Uterus (tissue), 4 donors: ENCODE measurements at places on chromosomes 7 and 10.
A peak's percentile ranks its signal among the peaks of the same experiment; 100 is the strongest.

- H3K4me3 ChIP-seq, result no peak overlapping the region
- H3K27me3 ChIP-seq, result no peaks in the 10 kb centered on the region
- no peaks in the 10 kb centered on the region for H3K4me1 ChIP-seq
- H3K27ac ChIP-seq, result no peak overlapping the region
- H3K36me3 ChIP-seq, result no peaks in the 10 kb centered on the region
- DNase-seq, result no peak
These were observed 39.5 kb downstream of the IL2RA start for GRCh38 chr10:6022660-6023059.

- no peaks in the 10 kb centered on the region for H3K4me1 ChIP-seq
- no peak for DNase-seq
- no peaks in the 10 kb centered on the region for H3K36me3 ChIP-seq
- no peak overlapping the region for H3K4me3 ChIP-seq
- H3K27ac ChIP-seq, result no peak overlapping the region
These were observed 27.1 kb upstream of the TTYH3 start for GRCh38 chr7:2604608-2605174.

GRCh38 chr10:34889004-34889869 lies 74.1 kb upstream of the PARD3 start:
- H3K36me3 ChIP-seq, result no peaks in the 10 kb centered on the region
- H3K4me1 ChIP-seq, result no peaks in the 10 kb centered on the region
- no peak overlapping the region for H3K4me3 ChIP-seq

GRCh38 chr10:123642697-123643096 lies 23.5 kb upstream of the GPR26 start:
- no peaks in the 10 kb centered on the region for H3K27me3 ChIP-seq
- DNase-seq, result no peak
- H3K4me3 ChIP-seq, result no peak overlapping the region
- H3K4me1 ChIP-seq, result no peaks in the 10 kb centered on the region

DNA sequence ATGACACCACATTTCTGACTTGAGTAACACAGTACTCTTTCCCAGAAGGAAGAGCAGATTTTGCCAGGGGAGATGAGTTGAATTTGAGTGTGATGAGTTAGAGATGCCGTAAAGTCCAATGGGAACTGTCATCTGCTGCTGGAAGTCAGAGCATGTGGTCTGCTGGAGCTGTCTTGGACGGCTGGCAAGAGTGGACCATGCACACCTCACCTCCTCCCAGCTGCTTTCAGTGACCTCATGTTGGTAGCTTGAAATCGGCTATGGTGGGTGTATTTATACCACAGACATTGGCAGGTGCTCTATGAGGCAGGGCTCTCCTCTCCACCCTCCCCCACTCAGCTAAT lies 82.3 kb downstream of the COL13A1 start:
- DNase-seq, result no peak
- no peaks in the 10 kb centered on the region for H3K36me3 ChIP-seq
- no peak overlapping the region for H3K4me3 ChIP-seq
- no peaks in the 10 kb centered on the region for H3K4me1 ChIP-seq
- no peak overlapping the region for H3K27ac ChIP-seq

GRCh38 chr10:102255404-102255803 lies 10.1 kb downstream of the GBF1 start:
- DNase-seq, result no peak
- H3K4me1 ChIP-seq, result no peaks in the 10 kb centered on the region

GRCh38 chr10:120505056-120505455 lies 48.0 kb downstream of the PLPP4 start:
- no peaks in the 10 kb centered on the region for H3K27me3 ChIP-seq
- no peak for DNase-seq
- no peaks in the 10 kb centered on the region for H3K36me3 ChIP-seq
- H3K4me3 ChIP-seq, result no peak overlapping the region

DNA sequence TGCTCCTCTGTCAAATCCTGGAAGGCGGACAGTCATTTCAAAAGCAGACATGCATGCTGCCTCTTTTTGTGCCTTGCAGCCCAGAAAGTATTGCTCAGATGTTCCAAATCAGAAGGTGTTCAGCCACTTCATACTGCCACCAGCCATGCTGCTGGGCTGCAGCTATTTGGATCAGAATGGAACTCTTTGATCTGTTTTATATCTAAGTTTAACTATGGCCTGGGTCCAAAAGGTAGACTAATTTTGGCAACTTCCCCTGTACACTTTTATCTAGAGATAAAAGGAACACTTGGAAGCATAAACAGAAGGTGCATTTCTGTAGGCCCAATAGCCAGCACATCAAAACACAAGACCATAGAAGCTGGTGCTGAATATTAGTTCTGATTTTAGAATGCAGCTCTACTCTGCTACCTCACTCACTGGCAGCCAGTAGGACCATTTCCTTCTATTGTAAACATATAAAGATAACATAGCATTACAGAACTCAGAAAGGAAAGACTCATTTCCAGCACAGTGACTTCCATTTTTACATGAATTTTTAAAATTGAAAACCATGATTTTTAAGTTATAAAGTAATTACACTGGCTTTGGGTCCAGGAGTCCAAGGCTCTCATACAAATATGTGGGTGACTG lies 143.1 kb upstream of the CAV2 start:
- DNase-seq, result no peak
- no peaks in the 10 kb centered on the region for H3K27me3 ChIP-seq
- H3K4me1 ChIP-seq, result peaks cover 10% of the 10 kb centered on the region
- H3K27ac ChIP-seq, result peak overlapping the region; percentile 84
- H3K36me3 ChIP-seq, result no peaks in the 10 kb centered on the region

GRCh38 chr7:53470336-53470970 lies 435.0 kb downstream of the POM121L12 start:
- no peak for DNase-seq
- no peak overlapping the region for H3K27ac ChIP-seq
- H3K4me1 ChIP-seq, result no peaks in the 10 kb centered on the region
- no peaks in the 10 kb centered on the region for H3K27me3 ChIP-seq

DNA sequence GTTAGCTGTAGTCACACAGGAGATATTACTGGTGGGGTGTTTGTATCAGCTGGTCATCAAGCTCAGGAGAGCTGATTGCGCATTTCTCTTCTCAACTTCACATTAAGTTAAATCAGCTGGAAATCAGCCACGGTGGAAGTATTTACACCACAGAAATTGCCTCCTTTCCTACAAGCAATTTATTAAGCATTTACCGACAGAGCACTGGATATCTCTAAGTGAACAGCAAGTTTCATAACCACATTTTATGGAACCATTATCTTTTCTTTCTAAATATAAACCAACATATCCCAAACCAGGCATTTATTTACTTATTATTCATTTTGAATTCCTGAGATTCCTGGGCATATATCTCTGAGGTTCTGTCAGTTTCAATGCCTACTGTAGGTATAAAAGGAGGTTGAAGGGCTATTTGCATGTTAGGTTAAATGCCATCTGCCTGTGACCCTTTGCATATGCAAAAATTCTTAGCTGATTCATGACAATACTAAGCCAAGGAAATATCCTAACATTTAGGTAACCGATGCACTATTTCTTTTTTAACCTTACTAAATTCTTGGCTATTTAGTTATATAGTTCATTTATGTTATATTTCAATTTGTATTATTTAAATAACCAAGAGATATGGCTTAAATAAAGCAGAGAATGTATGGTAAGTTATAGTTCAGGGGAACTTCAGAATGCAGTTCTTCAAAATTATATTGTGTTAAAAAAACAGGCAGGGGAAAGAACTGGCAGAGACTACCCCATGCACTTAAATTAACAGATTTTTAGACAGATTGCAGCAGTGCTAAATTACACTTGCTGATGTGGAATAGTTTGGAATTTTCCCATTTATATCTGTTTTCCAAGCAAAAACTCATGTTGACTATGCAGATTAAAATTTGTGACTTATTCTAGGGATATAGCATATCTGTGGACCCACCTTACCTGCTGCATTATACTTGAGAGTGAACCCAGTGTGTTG lies 56.8 kb downstream of the DYNC1I1 start:
- H3K36me3 ChIP-seq, result no peaks in the 10 kb centered on the region
- no peaks in the 10 kb centered on the region for H3K27me3 ChIP-seq
- no peak overlapping the region for H3K4me3 ChIP-seq
- no peak overlapping the region for H3K27ac ChIP-seq

DNA sequence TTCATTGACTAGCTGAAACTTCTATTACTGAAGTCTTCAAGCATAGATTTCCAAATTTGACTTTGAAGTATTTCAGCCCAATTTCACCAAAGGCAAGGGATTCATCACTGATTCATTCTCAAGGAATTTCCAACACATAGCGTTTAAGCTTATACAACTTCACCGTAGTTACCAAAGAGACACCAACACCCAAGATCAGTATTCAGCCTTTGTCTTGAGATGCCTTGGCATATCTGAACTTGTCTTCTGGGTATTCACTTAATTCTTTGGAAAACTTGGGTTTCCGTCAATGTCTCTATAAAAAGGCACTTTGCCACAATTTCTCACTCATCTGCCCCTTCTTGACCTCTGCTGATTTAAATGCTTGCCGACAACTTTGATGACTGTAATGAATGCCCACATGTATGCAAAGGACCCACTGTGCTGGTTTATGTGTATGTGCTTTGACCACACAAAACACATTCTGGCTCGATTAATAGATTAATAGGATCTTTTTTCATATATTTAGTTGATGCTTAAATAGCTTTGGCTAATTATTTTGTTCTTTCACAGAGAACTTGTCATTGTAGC lies 49.6 kb downstream of the TES start:
- H3K27me3 ChIP-seq, result no peaks in the 10 kb centered on the region
- no peak for DNase-seq
- no peak overlapping the region for H3K4me3 ChIP-seq
- no peak overlapping the region for H3K27ac ChIP-seq
- no peaks in the 10 kb centered on the region for H3K36me3 ChIP-seq

- H3K4me3 ChIP-seq, result no peak overlapping the region
- DNase-seq, result no peak
These were observed 5.1 kb downstream of the ERV3-1 start for GRCh38 chr7:65001291-65001814.

- no peak overlapping the region for H3K4me3 ChIP-seq
- DNase-seq, result no peak
- H3K4me1 ChIP-seq, result no peaks in the 10 kb centered on the region
These were observed 104.9 kb downstream of the DOCK4 start for GRCh38 chr7:112101201-112101846.

- no peak for DNase-seq
- no peaks in the 10 kb centered on the region for H3K27me3 ChIP-seq
- H3K4me1 ChIP-seq, result no peaks in the 10 kb centered on the region
- no peaks in the 10 kb centered on the region for H3K36me3 ChIP-seq
- no peak overlapping the region for H3K27ac ChIP-seq
These were observed 3.9 kb upstream of the SAR1A start for GRCh38 chr10:70174058-70174741.

GRCh38 chr10:23291551-23292334 lies 52.9 kb downstream of the C10orf67 start:
- H3K36me3 ChIP-seq, result no peaks in the 10 kb centered on the region
- H3K27ac ChIP-seq, result no peak overlapping the region
- DNase-seq, result no peak
- no peaks in the 10 kb centered on the region for H3K4me1 ChIP-seq
- no peak overlapping the region for H3K4me3 ChIP-seq

DNA sequence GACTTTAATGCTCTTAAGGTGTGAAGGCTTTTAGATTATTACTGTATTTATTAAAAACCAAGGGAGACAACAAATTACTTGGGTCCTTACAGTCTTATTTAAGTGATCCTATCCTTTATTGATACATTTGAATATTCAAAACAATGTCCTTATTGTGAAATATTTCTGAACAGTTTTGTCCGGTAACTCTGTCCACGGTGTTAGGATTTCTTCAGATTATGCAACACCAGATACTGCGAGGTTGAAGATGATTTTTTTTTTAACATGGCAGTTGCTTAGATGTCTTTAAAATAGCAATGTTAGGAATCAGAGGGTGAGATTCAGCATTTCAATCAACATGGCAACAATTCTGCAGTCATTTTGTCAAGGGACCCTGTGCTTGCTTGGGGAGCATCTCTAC lies 176.5 kb downstream of the CSTF2T start:
- no peaks in the 10 kb centered on the region for H3K36me3 ChIP-seq
- no peaks in the 10 kb centered on the region for H3K27me3 ChIP-seq
- DNase-seq, result no peak
- H3K4me3 ChIP-seq, result no peak overlapping the region

DNA sequence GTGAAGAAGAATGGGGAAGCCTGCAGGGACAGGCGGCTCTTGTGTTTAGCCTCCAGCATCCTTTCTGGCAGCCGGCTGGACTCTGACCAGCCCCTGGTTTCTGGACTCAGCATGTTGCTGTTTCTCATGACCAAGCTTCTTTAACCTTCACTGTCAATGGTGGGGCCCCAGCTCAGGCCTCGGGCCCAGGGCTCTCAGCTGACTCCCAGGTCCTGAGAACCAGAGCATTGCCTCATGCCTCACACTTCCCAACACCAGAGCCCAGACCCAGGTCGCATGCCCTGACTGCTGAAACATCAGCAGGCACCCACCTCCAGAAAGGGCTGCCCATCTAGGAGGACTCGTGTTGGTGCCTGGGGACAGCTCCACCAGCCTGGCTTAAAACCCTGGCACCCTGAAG lies 34.8 kb upstream of the FGFR2 start:
- no peaks in the 10 kb centered on the region for H3K27me3 ChIP-seq
- DNase-seq, result no peak
- no peaks in the 10 kb centered on the region for H3K36me3 ChIP-seq
- H3K27ac ChIP-seq, result no peak overlapping the region
- no peak overlapping the region for H3K4me3 ChIP-seq

GRCh38 chr7:16171928-16172327 lies 249.4 kb downstream of the CRPPA start:
- no peaks in the 10 kb centered on the region for H3K36me3 ChIP-seq
- no peak overlapping the region for H3K4me3 ChIP-seq
- H3K27ac ChIP-seq, result no peak overlapping the region
- no peak for DNase-seq

- no peaks in the 10 kb centered on the region for H3K4me1 ChIP-seq
- no peaks in the 10 kb centered on the region for H3K27me3 ChIP-seq
- H3K36me3 ChIP-seq, result no peaks in the 10 kb centered on the region
- DNase-seq, result no peak
- H3K27ac ChIP-seq, result no peak overlapping the region
- no peak overlapping the region for H3K4me3 ChIP-seq
These were observed 344.6 kb upstream of the AOAH start for GRCh38 chr7:37068902-37069301.

DNA sequence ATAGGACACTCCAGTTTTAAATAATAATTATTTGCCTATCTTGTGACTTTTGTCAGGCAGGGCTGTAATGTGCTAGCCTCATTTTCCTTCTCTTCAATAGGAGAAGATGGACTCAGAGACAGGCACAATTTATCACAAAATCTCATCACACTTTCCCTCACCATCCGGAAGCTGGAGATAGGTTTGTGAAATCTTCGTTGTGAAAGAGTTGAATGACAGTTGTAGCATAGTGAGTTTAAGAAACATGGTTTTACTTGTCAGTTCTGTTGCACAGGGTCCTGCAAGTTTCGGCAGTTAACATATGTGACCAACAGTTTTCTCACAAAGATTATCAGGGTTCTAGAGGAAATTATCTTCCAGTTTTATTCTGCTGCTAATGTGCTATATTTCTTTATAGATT lies 37.7 kb upstream of the MAP3K8 start:
- no peak overlapping the region for H3K4me3 ChIP-seq
- DNase-seq, result no peak
- no peak overlapping the region for H3K27ac ChIP-seq
- H3K36me3 ChIP-seq, result no peaks in the 10 kb centered on the region
- H3K27me3 ChIP-seq, result no peaks in the 10 kb centered on the region

- peak overlapping the region; percentile 63 for H3K27ac ChIP-seq
- no peaks in the 10 kb centered on the region for H3K36me3 ChIP-seq
- H3K4me3 ChIP-seq, result no peak overlapping the region
- H3K4me1 ChIP-seq, result no peaks in the 10 kb centered on the region
- H3K27me3 ChIP-seq, result no peaks in the 10 kb centered on the region
- DNase-seq, result no peak
These were observed 223.1 kb downstream of the REEP3 start for GRCh38 chr10:63744060-63744941.
